ENCODE measurements at places on chromosomes 5 and 9. TPM values are rescaled to one million over a fixed set of nuclear protein-coding genes. Genes with fewer than 3 reads are reported as not detected.

ANKRD18A gene
- total RNA-seq, result 1.2 TPM

IL3 gene
- total RNA-seq, result not detected

PRRX2 gene
- 0.25 TPM for total RNA-seq

C5orf46 gene
- not detected for total RNA-seq

HTR1A gene
- 8.4 TPM for total RNA-seq

STPG3 gene
- not detected for total RNA-seq

GGTA1 gene
- 1.7 TPM for total RNA-seq

CD74 gene
- 2.5 TPM for total RNA-seq

MIGA2 gene
- 17.0 TPM for total RNA-seq

MGAT1 gene
- 21.4 TPM for total RNA-seq

DIMT1 gene
- total RNA-seq, result 12.0 TPM

TMC1 gene
- total RNA-seq, result 0.25 TPM

ACOT12 gene
- total RNA-seq, result 0.98 TPM

TAF11L5 gene
- not detected for total RNA-seq

ANKRD18B gene
- 0.25 TPM for total RNA-seq

GABRA1 gene
- total RNA-seq, result 19.4 TPM

SNCB gene
- 15.7 TPM for total RNA-seq

RETREG1 gene
- 56.5 TPM for total RNA-seq

C9orf43 gene
- total RNA-seq, result 0.25 TPM

HSDL2 gene
- 19.4 TPM for total RNA-seq

ADAMTS6 gene
- 8.6 TPM for total RNA-seq

ADAMTSL1 gene
- 15.7 TPM for total RNA-seq

CDHR2 gene
- under 0.01 TPM for total RNA-seq

LCNL1 gene
- total RNA-seq, result 0.74 TPM

NR2F1 gene
- total RNA-seq, result 36.1 TPM
